ENCODE measurements at places on chromosomes 1 and 21.

- no peak for DNase-seq
Measured at GRCh38 chr1:177306981-177307380, 136.2 kb downstream of the BRINP2 start.

GRCh38 chr1:193260056-193260745, 73.8 kb upstream of the B3GALT2 start:
- no peak for DNase-seq

DNA sequence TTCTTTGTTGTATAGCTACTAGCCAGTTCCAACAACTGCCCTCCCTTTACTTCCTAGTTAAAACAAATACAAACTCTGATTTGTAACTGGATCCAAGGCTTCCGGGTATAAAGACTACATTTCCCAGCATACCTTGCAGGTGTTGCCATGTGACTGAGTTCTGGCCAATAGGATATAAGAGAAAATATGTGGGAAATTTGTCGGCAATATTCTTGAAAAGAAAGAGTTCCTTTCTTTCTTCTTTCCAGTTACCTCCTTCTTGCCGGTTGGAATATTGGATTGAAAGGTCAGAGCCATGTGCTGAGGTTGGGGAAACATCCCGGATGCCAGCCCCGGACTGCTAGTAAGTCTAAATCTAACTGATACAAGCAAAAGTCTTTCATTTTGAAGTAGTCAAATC, 23.0 kb upstream of the ZBTB40 start:
- DNase-seq = no peak

DNA sequence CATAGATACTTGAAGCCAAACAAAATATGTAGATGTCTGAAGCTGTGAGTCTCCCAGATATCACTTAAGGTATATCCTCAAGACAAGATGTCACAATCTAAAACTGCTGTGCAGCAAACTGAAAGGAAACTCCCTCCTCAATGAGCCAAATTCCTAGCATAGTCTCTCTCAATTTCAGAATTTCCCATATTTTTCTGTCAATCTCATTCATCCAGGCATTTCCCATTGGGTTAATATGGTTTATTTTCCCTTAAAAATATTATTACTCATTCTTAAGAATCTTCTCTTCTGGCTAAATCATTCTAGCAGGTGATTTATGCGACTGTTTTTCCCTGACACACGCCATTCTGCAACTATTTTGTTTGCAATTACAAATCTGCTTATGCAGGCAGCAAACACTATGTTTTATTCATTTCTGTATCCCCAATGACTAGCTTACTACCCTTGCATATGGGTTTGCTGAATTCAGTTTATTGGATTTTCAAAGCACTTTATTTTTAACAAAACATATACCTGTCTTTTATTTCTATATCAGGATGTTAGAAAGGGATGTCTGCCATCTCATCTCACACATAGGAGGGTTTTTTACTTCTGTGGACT, 69.9 kb downstream of the TNFSF4 start:
- no peak for DNase-seq

DNA sequence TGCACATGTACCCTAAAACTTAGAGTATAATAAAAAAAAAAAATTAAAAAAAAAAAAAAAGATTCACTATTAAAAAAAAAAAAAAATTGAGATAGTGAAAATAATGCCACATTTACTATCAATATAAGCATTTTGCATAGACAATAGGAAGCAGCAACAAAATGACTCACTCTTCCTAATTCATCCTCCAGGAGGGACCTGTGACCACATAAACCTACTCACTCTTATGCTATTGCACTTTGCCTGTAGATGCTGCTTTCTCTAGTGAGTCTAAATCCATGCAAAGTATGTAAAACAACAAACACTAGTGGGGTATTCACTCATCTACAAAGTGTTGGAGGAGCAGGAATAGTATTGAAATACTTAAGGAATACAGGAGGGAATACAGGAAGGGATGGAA, 2.9 kb downstream of the OR10J5 start:
- DNase-seq = no peak

DNA sequence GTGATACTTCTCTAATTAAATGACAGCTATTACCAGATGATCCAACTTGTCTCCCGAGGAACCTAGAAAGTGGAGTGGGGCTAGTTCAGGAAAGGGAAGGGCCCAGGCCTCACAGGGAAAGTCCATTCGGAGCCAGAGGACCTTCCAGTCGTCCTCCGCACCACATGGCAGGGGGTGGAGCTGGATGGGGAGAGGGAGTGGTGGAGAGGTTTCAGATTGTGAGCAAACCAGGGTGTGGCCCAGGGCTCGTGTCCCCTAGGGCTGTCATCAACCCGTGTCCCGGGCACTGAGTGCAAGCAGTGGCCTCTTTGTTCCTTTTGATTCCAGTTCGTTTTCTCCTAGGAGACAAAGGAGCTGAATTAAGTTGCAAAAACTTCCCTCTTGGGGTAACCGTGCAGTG, 114.9 kb downstream of the HUNK start:
- DNase-seq = no peak

DNA sequence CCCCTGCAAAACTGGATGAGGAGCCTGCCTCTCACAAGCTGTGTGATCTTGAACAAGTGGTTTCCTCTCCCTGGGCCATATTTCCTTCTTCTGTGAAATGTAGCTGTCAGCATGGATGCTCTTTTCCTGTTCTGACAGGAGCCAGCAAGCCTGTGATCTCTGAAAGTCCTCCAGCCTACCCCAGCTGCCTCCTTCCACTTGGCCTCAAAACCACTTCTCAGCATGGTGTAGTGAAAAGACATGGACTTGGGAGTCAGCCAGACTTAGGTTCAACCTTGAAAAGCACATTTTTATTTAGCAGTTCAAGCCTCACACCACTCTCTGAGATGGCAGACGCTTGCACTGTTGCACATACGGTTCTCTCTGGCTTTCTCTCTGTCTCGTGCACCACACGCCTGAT, 292.9 kb upstream of the DUSP10 start:
- no peak for DNase-seq

DNA sequence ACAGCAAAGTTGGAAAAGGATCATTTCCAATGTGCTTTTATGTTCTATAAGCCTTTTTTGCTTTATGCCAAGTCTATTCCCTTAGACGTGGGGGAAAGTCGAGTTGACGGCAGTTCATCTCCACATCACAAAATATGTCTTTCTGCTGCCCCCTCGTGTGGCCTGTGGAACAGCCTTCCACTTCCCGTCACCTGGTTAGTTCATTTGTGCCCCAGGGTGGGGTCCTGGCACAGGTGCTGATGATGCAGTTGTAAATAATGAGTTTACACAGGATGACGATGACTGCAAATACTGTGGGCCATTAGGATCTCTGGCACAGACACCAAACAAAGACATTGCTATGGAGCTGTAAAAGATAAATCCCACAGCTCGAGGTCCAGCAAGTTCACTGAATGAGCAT, 10.0 kb upstream of the OTUD3 start:
- no peak for DNase-seq

- no peak for DNase-seq
Measured at GRCh38 chr1:47796626-47797025, 200.6 kb downstream of the TRABD2B start.

Measured in HS-5 (cell line).